Brain pericyte (primary cell): ENCODE measurements at places on chromosomes 3 and 15.
A peak's percentile ranks its signal among the peaks of the same experiment; 100 is the strongest.

DNA sequence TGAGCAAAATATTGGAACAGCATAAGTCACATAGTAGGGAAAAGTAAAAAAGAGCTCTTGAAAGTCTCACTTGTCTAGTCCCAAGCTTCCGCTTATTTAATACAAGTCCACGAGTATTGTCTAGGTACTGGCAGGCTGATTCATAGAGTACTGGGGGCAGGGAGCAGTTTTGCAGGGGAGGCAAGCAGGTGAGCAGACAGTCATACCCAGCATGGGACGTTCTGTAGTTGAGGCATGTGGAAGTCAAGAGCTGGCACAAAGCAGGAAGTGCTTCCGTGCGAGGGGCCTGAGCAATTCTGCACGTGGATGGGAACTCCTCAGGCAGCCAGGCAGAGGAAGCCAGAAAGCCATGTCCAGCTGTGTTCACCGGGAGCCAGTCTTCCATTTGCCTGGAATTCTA, 287.6 kb downstream of the EPHB1 start:
- no peak for DNase-seq

DNA sequence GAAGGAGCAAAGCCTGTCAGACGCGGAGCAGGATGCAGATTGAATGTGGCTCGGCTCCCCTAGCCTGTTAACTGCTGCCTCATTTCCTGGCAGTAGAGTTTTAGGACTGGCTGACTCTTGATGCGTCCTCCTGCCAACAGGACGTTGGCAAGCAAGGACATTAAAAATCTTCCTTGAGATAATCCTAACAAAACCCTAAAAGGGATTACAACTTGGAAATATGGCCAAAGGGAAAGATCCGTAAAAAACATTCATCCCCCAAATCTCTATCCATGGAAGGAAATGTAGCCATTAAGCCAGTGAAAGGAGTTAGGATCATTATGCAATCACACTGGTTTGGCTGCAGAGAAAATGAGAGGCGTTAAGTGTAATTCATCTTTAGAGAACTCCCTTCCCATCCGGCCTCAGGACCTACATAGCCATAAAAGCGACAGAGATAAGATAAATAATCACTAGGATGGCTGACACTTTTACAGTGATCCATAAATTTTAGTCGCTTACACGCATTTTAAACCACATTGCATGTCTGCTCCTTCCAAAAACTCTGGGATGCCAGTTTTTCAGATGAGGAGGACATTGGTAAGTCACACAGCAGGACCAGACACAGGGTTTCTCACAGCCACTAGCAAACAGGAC, 44.5 kb upstream of the C3orf80 start:
- no peak for DNase-seq

DNA sequence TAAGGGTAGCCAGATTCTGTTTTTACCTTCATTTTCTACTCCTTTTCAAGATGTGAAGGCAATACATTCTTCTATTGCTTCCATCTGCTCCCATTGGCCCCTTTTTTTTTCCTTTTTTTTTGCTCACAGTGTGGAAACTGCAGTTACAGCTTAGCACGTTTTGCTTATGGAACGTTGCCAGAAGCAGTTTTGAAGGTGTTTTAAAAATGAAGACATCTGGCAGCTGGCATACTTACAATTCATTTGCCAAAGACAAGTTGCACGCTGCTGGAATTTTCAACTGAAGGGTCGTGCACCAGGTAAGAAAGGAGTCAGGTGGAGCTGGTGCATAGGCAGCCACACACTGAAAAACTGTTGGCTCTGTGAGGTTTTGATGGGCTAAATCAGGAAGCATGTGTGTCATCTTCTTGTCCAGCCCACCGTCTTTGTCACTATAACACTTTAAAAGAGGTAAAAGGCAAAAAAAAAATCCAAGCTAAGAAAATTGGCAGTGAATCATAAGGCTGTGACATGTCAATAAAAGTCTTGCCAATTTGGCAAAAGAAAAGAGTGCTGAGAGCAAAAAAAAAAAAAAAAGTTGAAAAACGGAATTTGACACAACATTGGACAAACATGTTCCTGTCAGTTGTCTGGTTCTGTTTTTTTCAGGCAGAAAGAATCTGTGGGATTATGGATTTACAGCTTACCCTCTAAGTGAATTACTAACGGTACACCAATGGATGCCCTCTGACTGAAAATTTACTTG, 225.4 kb upstream of the SOX2 start:
- DNase-seq = no peak

- peak; percentile 53 for DNase-seq
These were observed 759 bp downstream of the AMOTL2 start for GRCh38 chr3:134373271-134374104.

DNA sequence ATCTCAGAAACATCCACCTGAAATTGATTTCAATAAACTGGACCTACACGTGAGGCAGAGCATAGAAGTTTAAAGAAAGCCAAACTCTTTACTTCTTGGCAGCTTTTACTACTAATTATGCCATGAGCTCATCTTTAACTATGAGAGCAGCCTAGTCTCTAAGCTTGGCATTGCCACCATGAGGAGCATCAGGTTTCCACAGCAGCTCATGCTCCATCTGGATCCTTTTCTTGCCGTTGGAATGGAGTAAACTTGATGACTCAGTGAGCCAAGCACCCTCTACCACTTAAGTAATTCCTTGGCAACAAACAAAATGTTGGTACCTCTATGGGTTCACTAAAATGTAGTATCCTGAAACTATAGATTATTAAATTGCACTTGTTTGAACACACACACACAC, 583.2 kb downstream of the EPHA3 start:
- DNase-seq = no peak

DNA sequence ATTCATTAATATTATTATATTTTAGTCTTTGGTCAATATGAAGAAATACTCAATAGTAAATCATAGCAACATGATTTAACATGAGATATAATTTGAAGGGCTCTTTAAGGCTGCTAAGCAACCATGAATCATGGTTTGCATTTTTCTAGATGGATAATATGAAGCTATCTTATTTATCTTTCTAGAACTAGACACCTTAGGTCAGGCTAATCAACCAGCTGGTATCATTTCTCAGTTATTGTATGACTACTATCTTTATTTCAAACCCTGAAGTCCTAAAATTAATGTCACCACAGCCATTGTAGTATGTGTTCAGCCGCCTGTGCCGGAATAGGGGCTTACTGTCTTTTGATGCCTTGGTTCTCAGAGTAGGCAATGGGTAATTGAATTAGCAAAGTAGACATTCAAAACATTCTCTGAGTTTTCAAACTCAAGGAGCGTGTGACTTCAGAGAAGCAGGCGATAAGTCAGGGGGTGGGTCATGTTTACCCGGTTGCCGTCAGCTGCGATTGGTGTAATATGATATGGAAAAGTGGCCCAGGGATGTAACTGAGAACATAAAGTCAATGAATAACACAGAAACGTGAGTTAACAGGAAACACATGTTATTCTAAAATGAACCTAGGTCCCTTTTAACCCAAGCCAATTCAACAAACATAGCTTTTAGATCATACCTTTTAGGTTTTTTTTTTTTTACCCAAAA, 93.4 kb upstream of the CTDSPL start:
- peak; percentile 60 for DNase-seq

GRCh38 chr3:126394179-126394976, at the start of gene CFAP100:
Gene CFAP100 (plus strand): TSS chr3:126394909. CDS start chr3:126396001, 1,092 bp downstream.
- no peak for DNase-seq

- DNase-seq = no peak
These were observed 247.8 kb downstream of the OTOL1 start for GRCh38 chr3:161744366-161744765.

DNA sequence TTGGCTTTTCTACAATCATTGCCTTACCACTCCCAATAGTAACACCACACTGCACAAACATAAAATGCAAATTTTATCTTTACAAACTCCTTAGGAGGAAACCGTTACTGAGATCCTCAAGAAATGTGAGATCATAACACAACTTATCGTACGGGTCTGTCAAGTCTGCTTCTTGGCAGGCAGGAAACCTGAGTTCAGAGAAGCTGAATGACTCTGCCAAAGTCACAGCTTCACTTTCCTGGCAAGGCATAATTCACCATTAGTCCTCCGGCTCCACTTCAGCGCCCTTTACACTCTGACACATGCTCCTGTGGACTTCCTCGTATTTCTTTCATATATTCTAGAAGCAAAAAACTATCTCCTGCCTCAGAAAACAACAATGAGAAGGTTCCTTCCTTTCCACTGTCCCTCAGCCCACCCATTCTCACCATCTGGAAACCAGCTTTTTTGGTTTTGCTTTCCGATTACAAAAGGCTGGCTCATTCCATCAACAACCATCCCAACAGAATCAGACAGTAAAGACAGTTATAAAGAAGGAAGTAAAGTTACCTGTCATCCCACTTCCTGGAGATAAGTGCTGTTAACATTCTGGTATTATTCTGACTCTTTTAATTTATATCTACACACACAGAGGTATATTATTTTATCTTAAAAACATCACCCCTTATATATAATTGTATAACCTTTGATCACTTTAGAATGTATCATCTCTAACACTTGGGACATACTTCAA, 223.4 kb downstream of the STT3B start:
- DNase-seq = no peak

GRCh38 chr15:25597571-25597970, 158.7 kb upstream of the UBE3A start:
- DNase-seq = no peak

DNA sequence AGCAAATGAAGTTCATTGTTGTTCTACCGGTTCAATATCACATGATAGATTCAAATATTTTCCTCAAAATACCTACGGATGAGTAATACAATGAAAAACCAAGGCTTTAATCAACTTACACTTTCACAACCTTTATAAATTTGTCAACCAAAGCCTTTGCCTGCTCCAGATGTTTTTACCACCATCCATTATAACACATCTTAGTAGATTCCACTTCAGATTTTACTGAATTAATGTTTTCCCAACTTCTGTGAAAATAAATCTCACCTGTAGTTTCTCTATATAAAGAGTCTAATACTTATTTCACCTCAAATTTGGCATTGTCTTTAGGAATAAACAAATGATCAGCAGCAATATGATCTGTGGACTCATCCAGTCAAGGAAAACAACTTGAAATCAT, 131.1 kb downstream of the ZNF280D start:
- DNase-seq = no peak

DNA sequence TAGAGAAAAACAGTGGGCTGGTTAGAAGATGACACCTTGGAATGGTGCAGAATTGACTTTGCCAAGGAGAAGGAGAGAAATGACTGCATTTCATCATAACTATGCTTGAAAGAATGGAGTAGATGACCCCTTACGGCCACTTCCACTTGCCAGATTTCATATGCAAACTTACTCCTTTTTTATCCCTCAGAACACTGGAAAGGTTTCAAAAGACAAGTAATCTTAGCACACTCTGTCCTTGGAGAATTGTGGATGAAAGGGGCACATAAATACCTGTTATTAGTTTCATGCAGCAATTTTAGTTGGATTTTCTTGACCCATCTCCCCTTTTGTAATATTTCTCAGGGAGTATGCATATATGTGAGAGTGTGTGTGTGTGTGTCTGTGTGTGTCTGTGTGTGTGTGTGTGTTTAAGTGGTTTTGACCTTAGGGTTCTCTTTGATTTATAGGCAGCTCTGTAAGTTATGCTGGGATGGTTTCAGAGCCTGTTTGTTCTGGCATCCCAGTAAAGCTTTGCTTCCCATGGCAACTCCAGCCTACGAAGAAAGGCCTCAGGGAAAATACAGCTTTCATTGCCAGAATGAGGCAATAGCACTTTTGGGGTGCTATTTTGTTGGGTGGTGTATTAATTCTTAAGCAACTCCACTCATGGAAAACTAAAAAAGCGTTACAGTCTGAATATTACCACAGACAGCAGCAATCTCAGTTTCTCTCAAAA, 122.2 kb upstream of the TP63 start:
- DNase-seq = no peak

GRCh38 chr3:172129850-172130716, 90.7 kb downstream of the FNDC3B start:
- DNase-seq = peak; percentile 65

DNA sequence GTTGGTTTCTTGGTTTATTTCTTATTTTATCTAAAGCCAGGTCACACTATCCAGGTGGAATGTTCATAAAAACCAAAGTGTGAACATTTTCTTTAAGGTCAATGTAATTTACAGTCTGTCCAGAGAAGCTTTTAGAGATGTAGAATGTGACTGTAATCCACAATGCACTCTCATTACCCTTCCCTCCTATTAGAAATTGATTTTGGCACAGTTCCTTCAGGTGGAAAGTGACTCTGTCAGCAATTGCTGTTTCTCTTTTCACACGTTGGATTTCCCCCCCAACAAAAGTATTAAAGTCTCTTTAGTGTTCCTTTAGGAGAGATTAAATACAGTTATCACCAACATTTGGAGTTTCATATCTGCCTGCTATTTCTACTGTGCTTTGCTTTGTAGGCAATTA, 31.6 kb upstream of the COPB2 start:
- DNase-seq = no peak

DNA sequence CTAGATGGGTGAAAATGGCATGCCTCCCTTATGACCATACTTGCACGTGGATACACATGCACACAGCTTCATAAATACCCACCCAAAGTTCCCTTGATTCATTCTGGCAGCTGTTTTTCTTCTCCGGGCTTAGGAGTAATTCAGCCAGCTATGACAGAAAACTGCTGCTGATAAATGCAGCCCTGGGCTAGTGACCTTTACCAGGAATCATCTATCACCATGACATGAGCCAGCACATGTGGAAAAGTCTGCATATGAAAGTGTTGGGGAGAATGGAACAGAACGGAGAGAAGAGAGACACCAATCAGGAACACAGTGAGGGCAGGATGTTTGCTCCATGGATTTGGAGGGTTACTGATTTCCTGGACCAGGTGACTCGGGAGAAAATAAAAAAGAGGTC, 706.3 kb downstream of the PDCD6IP start:
- DNase-seq = no peak

- DNase-seq = no peak
These were observed 984.2 kb downstream of the SQOR start for GRCh38 chr15:46618984-46619383.
